ENCODE measurements at places on chromosomes 3 and 15.
A peak's percentile ranks its signal among the peaks of the same experiment; 100 is the strongest.

- DNase-seq, result no peak
These were observed 82.8 kb downstream of the SEMA5B start for GRCh38 chr3:122944671-122945161.

- DNase-seq, result no peak
These were observed 46.3 kb upstream of the EIF3J start for GRCh38 chr15:44490622-44491021.

GRCh38 chr3:160698599-160699195, 21.7 kb downstream of the ARL14 start:
- no peak for DNase-seq

DNA sequence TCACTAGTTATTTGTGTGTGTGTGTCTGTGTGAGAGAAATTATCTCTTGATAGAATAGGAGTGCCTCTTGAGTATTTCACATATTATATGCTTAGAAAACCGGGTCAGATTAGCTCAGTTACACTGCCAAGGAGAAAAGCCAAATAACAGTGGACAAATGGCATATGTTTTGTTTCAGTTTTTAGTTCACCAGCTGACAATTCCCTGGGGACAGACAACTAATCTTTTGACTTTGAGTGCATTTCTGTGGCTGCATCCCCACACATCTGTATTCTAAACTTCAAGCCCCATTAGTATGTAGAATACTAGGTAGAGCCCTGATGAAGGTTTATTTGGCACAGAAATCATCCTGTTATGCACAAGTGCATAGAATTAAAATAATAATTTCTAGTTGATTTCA, 227.7 kb upstream of the CNTN3 start:
- DNase-seq, result no peak

- DNase-seq, result no peak
These were observed 196.0 kb downstream of the ADAMTS9 start for GRCh38 chr3:64491843-64492242.

- no peak for DNase-seq
These were observed 124.2 kb upstream of the ADPGK start for GRCh38 chr15:72907733-72908132.

GRCh38 chr3:182121401-182121800, 409.7 kb downstream of the SOX2 start:
- DNase-seq, result no peak

- no peak for DNase-seq
These were observed 54.8 kb upstream of the TNFSF10 start for GRCh38 chr3:172577987-172578570.

DNA sequence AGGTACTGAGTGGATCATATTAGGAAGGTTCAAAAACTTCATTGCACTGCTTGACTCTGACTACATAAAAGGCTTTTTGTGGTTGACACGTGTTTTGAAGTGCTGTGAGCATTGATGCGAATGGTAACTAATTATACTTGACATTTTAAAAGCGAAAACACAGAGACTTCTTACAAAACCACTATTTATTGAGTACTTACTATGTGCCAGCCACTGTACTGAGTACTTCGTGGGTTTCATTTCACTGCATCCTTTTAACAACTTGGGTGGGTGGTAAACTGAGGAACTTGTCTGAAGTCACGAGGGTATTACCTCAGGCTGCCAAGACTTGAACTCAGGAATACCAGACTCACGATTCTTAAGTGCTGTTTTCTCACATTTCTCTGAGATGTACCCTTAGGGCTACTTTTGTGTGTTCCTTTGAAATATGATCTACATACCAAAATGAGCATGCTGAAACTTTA, 45.3 kb upstream of the PPP4R2 start:
- no peak for DNase-seq

- DNase-seq, result no peak
These were observed 40.3 kb downstream of the SEMA5B start for GRCh38 chr3:122987231-122987630.

DNA sequence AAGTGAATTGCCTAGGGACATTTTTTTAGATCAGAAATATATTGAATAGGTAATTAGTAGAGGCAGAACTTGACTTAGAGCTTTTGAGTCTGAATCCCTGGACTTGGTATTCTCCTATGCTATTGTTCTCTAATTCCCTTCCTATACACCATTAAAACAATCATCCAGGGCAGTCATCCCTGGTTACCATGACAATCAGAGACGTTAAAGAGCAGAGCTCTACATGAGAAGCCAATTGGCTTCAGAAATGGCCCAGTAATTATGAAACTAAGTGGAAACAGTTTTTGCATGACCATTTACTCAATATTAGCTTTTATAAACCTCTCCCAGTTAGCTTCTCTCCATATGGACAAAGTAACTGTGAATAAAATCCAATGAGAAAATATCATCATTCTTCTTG, 182.1 kb upstream of the TP63 start:
- DNase-seq, result no peak

- DNase-seq, result no peak
These were observed 42.2 kb downstream of the CMSS1 start for GRCh38 chr3:99859825-99860224.

- no peak for DNase-seq
These were observed 26.7 kb upstream of the LRTM1 start for GRCh38 chr3:54954521-54954920.

- DNase-seq, result no peak
These were observed 124.0 kb downstream of the ATP1B3 start for GRCh38 chr3:142000325-142000870.

GRCh38 chr15:90165659-90166489, 35.3 kb upstream of the SEMA4B start:
- peak; percentile 55 for DNase-seq

GRCh38 chr15:68380456-68380855, 51.5 kb downstream of the ITGA11 start:
- no peak for DNase-seq

GRCh38 chr3:67083277-67083676, 85.2 kb downstream of the KBTBD8 start:
- peak; percentile 7 for DNase-seq

DNA sequence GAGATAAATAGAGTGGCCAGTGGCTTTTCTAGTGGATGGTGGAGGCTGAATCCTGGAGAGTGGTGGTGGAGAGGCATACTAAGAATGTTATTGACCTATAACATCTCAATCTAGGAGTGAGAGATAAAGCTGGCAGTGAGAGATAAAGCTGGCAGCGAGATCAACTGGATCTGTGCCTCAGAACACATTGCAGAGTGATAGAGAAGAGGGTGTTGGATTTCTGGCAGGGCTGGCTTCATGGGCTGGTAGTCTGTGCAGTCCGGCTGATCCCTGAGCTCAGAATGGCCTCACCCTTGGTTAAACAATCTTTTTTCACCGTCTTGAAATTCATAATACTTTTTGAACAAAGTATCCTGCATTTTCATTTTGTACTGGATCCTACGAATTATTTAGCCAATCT, 221.2 kb downstream of the NLGN1 start:
- no peak for DNase-seq

GRCh38 chr15:39887832-39888231, 32.2 kb downstream of the GPR176 start:
- no peak for DNase-seq

DNA sequence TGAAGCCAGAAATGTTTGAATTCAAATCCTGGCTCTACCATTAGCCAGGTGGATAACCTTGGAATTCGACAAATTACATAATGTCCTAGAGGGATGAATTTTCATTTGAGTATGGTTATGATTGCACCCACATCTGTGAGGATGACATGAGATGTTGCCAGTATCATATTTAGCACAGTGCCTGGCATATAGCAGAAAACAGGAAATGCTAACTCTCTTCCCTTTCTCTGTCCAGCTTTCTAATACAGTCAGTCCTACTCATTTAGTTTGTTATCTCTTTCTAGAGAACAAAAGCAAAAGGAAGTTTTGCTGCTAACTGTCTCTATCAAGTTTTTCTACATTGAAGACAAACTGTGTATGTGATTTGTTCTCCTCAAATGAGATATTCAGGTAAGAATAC, 231.7 kb downstream of the CPNE4 start:
- DNase-seq, result no peak

- no peak for DNase-seq
These were observed 19.5 kb downstream of the SLC7A14 start for GRCh38 chr3:170566413-170566812.

- DNase-seq, result no peak
These were observed 844.9 kb upstream of the ALCAM start for GRCh38 chr3:104521606-104522336.

DNA sequence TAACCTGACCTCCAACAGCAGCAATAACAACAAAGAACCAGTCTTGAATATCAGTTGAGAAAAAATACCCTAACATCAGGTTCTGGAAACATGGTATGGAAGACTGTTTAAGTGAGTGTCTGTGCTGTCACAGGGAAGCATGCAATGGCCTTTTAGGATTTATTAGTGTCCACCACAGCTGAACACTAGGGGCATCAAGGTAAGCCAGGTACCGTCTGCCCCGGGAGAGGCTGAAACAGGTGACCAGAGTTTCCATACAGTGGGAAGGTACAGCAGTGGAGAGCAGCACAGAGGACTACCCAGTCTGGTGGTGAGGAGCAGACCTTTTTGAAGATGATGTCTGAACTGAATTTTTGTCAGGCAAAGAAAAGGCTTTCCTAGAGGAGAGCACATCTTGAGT, 18.4 kb downstream of the ZDHHC23 start:
- DNase-seq, result no peak

DNA sequence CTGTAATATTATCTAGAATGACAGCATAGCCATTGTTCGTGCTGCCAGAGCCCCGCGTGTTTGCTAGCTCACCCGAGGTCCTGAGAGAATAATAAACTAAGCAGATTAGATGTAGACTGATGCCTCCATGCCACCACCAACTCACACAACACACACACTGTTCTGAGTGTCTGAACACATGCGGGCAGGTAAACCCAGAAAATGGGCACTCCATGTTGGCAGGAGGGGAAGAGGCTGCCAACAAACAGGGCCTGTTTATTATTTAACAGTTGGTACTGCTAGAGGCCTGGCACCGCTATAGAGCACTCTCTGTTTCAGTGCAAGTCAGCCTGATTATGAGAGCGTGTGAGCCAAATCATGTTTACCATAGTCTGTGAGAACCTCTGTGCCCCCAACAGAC, 299.0 kb downstream of the ZBTB20 start:
- DNase-seq, result no peak
